ENCODE measurements at places on chromosomes 7 and 10.

GRCh38 chr7:48710995-48711394 is 213.4 kb upstream of the CDC14C start:
- DNase-seq, result no peak

GRCh38 chr7:50795253-50795652 is 12.6 kb upstream of the GRB10 start:
- DNase-seq, result no peak

- no peak for DNase-seq
Observed at GRCh38 chr7:111159426-111159825, 68.5 kb downstream of the LRRN3 start.

- no peak for DNase-seq
Observed at GRCh38 chr7:31776616-31777015, 89.6 kb downstream of the PPP1R17 start.

DNA sequence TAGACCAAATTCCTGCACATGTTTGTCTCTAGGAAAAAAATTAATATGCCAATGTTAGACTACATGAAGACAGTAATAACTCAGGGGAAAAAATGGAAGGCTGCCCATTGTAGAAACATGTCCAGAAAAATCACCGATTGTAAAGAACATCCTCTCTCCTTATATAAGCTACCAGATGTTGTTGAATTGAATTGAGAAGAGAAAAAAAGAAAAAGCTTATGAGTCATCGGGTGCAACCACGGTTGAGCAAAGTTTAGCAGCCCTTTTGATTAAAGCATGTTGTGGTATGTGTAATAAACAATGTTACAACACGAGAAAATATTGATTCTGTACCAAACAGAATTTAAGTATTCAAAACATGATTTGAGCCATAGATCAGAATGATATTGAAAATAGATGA is 102.3 kb upstream of the ARHGAP21 start:
- DNase-seq, result no peak

GRCh38 chr7:66205741-66206090 is 582 bp downstream of the TPST1 start:
- DNase-seq, result no peak

DNA sequence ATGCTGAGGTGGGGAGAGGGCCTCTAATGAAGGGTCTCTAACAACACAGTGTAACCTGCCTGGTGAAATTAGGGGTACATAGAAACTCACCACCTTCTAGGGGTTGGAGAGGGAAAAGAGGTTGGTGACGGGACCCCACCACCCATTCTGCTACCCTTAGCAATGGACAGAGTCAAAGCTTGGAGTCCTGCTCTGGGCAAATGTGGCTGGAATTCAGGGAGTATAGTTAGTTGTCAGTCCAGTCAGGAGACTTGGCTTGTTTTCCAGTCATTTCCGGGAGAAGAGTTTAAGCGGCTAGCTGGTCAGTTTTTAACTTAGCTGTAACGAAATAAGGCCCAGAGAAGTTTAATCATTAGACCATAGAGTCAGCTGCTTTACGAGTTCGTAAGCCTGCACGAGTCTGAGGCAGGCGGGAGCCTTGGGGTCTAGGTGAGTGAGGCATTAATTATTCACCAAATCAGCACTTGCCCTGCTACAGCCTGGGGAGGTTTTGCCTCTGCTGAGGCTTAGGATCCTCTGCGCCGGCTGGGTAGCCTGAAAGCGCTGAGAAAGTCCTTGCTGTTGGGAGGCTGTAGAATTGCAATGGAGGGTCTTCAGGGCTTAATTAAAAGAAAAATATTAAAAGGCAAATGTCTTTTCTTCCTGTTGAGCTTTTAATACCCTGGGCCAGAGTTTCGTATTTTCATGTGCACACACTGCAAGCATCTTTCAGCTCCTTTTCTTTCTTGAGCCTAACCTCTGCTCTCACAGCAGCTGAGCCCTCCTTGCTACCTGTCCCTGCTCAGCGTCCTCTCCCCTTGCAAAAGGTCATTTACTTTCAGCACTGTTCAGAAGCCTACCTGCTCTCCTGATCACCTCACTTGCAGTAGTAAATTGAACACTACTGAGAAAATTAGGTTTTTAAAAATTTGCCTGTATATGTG is 1.5 kb upstream of the LAMB1 start:
- no peak for DNase-seq
